ENCODE measurements at places on chromosomes 16 and 17. TPM values are rescaled to one million over a fixed set of nuclear protein-coding genes. Genes with fewer than 3 reads are reported as not detected.

- DNase-seq, result no peak
Measured at GRCh38 chr17:2137342-2138098, 82.6 kb downstream of the HIC1 start.

- no peak for DNase-seq
Measured at GRCh38 chr17:58632324-58633314, 59.2 kb downstream of the TEX14 start.

Gene RAB40C
- total RNA-seq, result 11.9 TPM

Gene PTGES3L
- not detected for total RNA-seq
